ENCODE measurements at places on chromosomes 1 and 21.

DNA sequence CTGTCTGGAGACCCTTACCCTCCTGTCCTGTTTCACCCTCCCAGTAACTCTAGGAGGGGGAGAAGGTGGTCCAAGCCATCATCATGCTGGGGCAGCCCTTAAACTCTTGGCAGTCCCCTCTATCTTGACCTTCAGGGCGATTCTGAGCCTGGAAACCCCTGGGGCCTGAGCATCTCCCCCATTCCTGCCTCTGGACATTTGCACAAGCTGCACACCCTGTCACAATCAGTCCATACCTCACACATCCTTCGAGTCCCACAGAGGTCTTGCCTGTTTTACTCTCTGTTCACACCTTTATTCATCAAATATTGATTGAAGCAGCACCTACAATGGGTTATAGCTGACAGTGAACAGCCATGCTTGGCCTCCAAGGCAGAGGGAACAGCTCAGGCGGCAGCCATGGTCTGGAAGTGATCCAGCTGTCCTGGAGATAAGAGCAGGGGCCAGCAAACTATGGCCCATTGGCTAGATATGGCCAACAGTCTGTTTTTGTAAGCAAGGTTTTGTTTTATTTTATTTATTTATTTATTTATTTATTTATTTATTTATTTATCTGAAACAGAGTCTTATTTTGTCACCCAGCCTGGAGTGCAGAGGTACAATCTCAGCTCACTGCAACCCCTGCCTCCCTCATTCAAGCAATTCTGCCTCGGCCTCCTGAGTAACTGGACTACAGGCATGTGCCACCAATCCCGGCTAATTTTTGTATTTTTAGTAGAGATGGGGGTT is 7.1 kb upstream of the FAM131C start:
- no peak for DNase-seq

- no peak for DNase-seq
Observed at GRCh38 chr1:237961754-237962153, 71.0 kb upstream of the ZP4 start.

GRCh38 chr1:223204424-223204823 is 61.4 kb upstream of the TLR5 start:
- DNase-seq = no peak

DNA sequence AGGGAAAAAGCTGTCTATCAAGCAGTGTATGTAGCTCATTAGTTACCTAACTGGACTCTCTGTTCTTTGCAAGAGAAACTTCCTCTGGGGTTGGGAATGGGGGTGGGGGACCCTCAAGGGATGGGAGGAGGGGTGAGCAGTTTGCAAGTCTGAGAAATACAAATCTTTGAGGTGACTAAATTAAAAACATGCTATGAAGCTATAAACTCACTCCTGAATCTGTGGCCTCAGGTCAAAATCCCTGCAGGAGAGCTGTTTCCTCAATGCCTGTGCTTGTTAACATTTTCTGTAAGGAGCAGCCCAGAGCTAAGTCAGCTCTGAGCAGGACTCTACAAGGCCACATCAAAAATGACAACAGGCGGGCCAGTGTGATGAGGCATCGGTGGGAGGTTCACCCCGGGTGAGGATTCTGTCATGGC is 32.8 kb upstream of the PTPRC start:
- DNase-seq = no peak

- DNase-seq = no peak
Observed at GRCh38 chr1:70227439-70227838, 6.3 kb downstream of the SRSF11 start.

GRCh38 chr1:107105914-107106313 is 34.9 kb upstream of the NTNG1 start:
- no peak for DNase-seq

DNA sequence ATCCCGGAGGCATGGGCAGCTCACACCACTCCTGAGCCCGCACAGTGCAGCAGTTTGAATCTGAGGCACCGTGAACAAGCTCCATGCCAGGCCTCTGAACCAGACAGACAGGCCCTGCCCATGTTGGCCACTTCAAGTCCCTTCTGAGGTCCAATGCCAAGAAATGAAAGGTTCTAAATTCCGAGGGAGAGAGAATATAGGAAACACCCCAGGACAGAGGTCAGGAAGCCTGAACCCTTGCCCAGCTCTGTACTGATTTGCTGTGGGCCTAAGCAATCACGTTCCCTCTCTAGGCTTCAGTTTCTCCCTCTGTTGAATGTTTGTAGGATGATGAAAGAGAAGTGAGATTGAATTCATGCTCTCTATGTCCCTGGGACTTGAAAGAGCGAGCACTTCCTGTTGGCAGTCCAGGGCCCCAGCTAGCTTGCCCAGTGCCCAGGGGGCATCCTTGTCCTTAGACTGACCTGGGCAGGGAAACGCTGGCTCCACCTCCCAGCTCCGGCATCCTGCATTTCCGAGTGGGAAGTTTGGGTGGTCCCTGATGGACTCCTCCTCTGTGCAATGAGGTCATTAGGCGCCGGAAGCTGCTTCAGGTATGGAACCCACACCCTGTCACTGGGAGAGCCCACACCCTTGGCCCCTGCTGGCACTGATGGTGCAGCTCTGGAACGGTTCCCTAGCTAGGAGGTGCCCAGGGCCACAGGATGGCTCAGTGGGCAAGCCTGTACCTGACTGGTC is 242.4 kb upstream of the TMEM51 start:
- DNase-seq = no peak

DNA sequence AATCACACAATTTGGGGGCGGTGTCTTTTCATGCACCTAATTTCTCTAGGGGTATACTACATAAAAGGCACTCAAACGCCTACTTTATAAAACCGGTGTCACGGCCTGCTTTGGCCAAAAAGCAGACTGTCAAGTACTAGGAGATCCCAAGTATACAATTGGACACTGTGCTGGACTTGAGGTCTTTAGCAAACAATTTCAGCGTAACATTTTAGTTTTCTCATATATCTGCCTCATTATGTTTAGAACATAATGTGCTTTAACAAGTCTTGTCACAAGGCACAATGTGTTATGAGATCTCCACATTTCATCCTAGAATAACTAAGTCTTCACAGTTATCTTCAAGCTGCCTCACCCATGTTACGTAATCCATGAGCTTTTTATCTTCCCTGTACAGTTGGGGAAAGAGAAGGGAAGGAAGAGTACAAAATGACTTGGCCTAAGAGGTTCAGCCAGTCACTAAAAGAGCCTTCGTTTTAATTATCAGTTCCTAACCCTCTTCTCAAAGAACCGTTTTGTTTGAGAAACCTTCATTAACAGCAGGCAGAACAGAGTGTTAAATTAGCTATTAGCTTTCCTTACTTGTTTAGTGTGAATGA is 1.7 kb downstream of the SSX2IP start:
- DNase-seq = no peak

DNA sequence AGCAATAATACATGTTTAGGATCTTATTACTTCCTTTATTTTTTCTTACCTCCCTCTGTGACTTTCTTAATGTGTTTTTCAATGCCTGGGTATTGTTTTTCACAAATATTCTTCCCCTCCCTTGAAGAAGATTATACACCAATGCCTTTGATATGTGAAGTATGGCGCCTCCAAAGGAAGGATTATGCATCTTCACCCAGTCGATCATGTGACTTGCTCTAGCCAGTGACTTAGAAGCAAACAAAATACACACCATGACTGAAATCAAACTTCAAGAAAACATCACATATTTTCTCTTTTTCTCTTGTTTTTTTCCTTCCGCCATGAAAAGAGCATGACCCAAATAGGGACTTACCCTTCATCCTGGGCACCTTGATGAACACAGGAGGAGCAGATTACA is 297.1 kb downstream of the NCAM2 start:
- DNase-seq = no peak

DNA sequence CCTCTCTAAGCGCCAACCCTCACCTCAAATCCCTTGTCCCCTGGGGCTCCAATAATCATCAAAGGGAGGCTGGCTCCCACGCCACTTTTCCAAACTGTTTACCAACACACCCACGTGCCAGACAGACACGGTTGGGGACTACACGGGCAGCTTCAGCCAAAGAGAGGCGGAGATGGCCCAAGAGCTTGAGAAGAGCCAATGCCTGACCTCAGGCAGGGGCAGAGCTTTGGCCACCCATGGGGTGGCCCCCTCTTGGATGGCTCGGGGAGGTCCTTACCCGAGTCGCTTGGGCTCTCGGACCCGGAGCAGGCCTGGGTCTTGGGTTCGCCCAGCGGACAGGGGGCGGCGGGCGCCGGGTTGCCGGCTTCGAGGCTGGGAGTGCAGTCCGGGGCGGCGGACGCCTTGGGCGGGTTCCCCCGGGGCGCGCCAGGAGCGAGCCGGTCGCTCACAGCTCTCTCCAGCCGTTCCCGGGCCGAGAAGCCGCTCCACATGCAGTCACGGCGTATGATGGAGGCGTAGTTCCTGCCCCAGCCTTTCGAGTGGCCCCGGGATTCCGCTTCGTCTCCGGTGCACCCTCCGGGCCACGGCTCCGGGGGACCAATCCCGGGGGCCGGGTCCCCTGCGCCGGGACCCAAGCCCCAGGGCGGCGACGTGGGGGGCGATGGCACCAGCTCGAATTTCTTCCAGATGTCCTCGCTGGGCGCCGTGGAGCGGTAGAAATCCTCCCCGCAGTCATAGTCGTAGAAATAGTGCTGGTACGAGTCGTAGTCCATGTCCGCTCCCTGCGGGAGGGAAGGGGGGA is 854 bp downstream of the MYCL start:
- DNase-seq = no peak

GRCh38 chr1:31383967-31384366 is 11.1 kb upstream of the FABP3 start:
- DNase-seq = no peak

All from effector CD8-positive, alpha-beta T cell (primary cell).